ENCODE measurements at places on chromosomes 1 and 21.

DNA sequence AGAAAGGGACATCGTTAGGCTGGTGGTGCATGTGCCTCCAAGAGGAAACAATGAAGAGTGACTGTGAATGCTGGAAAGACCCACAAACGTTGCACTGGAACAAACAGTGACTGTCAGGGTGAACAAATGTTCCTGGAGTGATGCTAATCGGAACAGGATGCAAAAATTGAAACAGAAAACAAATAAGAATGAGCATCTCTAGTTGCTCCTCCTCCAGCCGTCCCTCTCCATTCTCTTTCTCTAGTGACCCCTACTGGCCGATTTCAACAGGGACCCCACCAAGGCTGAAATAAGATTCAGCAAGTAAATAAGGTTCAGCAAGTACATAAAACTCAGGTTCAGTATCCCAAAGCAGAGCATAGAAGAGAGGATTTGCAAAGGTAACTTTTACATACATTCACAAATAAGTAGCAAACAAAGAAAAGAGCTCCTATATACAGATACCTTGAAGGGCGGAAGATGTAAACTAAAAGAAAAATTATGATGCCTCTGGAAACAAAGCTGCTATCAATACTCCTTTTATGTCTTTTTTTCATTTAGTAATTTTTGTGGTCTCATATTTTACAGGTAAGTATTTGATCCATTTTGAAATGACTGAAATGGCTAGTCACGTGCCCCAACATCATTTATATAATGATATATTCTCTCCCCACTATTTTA is 836.1 kb upstream of the ADAMTS5 start:
- DNase-seq: peak; percentile 5

DNA sequence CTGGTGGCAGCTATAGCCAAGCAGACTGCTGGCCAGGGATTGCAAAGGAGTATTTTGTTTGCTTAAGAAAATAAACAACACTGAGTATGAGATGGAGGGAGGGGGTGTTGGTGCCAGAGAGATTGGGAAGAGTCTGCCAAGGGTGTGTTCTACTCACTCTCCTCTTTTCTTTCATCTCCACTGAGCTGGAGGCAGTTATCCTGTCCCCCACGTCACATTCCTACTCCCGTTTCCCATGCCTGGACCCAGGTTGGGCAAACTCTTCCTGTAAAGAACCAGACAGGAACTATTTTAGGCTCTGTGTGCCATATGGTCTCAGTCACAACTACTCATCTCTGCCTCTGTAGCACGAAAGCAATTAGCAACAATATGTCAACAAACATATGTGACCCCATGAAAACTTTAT is 1.4 kb upstream of the IL24 start:
- no peak for DNase-seq

DNA sequence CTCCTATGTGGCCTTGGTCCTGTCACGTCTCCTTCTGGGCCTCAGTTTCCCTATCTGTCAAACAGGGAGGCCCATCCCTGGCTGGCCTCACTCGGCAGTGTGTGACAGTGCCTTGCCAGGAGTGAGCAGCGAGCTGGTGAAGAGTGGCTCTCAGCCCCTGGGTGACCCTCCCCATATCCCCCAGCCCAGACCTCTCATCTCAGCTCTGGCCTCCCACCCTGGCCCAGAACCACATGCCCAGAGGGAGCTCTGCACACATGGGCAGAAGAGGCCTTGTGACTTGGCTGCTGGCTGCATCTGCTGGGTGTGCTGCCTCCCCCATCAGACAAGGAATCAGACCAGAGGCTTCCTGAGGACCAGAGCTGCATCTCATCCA is 19.5 kb upstream of the PADI1 start:
- DNase-seq: no peak

GRCh38 chr21:42601656-42602055 is 51.8 kb upstream of the PDE9A start:
- no peak for DNase-seq

GRCh38 chr1:11736746-11737639 is 1.1 kb downstream of the AGTRAP start:
- DNase-seq: peak; percentile 40

- DNase-seq: no peak
Measured at GRCh38 chr21:33643658-33644311, 1.5 kb downstream of the ITSN1 start.

GRCh38 chr1:217135569-217135915 is 412.3 kb upstream of the ESRRG start:
- no peak for DNase-seq

DNA sequence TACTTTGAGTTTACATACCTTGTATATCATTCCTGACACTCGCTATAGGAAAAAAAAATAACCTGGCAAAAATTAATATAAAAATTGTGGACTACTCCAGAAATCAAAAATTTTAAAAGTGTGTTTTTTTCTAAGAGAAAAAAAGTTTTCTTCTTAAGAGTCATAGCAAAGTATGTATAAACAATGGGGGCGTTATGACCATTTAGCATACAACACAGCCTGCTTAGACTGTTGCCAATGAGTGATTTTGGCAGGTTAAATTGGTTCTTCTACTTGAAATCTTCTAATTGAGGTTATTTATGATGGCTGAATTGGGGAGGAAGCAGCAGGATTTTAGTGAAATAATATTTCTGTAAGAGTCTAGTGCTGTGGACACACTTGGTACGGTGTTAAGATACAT is 130.5 kb upstream of the USH2A start:
- no peak for DNase-seq

DNA sequence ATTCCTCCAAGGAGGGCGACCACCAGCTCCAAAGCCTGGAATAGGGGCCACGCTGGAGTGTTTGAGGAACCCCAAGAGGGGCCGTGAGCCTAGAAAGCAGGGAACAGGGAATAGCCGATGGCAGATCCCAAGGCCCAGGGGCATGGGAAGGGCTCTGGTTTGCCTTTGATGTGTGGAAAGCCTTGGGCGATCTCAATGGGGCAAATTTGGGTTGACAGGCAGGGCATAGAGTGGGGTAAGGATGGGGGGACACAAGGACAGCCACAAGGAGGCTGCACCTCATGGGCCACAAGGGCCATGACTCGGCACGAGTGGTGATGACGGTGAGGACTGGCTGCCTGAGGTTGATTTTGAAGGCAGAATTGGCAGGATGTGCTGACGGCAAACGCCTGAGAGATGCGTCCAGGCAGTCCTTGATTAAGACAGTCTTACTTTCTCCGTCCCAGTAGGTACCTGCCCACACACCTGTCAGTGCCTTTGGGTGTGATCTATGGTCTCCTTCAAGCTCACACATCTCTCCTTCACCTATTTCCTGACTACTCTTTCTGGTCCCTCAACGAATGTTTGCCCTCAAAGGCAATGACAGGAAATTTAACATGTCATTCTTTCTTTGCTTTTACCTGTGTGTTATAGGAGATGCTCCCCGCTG is 2.0 kb upstream of the TMPRSS3 start:
- DNase-seq: no peak

- no peak for DNase-seq
Measured at GRCh38 chr1:31725777-31726535, 22.1 kb upstream of the COL16A1 start.

DNA sequence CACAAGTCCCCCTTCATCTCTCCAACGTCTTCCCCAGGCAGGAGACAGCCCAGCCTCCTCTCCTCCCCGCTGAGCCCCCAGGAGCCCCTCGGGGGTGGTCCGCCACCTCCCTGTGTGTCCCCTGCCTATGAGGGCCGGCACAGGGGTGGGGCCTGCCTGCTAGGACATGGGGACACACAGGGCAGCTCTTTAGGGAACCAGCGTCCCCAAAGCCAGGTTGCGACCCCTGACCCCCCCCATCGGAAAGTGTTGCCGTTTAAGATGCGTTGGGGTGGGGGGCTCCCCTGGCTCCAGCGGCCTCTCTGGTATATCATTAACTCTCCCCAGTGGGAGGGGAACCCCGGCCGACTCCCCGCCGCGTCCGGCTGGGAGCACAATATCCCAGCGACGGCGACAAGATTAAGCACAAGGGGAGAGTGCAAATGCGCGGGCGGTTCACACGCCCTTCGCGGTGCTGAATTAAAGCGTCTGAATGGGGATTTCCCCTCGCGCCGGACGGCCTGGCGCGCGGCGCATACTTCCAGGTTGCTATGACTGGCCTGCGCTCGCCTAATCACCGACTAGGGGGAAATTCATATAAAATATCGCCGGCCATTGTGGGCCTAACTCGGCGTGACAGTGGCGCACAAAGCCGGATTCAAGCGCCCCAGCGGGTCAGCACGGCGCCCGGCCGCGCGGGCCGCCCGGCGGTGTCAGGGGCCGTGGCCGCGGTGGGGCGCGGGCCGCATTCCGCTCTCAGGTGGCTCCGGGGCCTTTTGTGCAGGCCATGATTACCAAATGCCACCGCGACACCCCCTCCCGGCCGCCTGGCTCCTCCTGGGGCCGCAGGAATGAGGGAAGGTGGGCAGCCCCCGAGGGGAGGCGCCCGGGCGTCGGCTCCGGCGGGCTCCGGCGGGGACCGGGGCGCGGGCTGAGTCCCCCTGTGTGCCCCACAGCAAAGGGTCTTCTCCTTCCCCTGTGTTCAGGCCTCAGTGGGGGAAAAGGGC is 30.9 kb downstream of the WNT3A start:
- DNase-seq: peak; percentile 25

DNA sequence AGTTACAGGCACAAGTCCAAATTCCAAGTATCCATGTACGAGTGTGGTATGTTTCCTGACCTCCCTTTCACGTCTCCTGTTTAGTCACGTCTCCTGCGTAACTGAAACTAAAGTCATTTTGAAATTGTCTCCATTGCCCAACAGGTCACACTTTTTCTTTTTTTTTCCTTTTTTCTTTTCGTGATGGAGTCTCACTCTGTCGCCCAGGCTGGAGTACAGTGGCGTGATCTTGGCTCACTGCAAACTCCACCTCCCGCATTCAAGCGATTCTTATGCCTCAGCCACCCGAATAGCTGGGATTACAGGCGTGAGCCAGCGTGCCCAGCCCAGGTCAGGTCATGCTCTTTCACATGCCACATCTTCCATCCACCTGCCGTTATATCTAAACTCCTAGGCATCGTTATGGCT is 38.2 kb downstream of the L1TD1 start:
- DNase-seq: no peak

- DNase-seq: no peak
Measured at GRCh38 chr1:115624859-115625258, 16.9 kb upstream of the VANGL1 start.

DNA sequence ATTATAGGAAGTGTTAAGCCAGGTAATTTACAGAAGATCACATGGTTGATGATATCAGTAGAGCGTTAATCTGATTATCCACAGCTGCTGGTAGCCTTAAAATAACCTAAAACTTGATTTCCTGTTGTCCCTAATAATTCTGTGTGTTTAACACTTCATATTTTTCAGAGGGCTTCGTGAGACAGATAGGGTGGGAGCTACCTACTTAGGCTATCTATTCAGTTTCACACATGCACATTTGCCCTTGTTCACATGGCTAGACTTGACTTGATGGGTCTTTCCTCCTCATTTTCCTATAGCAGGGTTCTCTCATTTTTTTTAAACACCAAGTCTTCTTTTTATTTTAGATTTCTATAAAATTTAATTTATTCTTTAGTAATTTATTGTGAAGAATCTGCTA is 11.0 kb downstream of the BACH1 start:
- DNase-seq: no peak

GRCh38 chr1:205809942-205810345 is 3.1 kb downstream of the SLC41A1 start:
- no peak for DNase-seq

DNA sequence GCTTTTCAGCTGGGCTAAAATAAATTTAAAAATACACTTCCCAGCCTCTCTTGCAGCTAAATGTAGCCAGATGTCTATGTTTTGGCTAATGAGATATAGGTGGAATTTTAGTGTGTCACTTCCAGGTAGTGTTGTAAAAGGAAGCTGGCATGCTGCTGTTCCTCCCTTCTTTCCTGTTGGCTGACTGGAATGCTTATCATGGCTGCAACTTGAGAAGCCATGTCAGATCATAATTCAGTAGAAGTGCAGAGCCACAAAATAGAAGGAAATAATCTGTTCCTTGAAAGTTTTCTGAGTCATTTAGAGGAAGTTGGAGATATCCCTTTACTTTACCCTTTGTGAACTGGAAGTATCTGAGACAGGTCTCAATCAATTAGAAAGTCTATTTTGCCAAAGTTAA is 10.9 kb upstream of the RBM15 start:
- DNase-seq: no peak

DNA sequence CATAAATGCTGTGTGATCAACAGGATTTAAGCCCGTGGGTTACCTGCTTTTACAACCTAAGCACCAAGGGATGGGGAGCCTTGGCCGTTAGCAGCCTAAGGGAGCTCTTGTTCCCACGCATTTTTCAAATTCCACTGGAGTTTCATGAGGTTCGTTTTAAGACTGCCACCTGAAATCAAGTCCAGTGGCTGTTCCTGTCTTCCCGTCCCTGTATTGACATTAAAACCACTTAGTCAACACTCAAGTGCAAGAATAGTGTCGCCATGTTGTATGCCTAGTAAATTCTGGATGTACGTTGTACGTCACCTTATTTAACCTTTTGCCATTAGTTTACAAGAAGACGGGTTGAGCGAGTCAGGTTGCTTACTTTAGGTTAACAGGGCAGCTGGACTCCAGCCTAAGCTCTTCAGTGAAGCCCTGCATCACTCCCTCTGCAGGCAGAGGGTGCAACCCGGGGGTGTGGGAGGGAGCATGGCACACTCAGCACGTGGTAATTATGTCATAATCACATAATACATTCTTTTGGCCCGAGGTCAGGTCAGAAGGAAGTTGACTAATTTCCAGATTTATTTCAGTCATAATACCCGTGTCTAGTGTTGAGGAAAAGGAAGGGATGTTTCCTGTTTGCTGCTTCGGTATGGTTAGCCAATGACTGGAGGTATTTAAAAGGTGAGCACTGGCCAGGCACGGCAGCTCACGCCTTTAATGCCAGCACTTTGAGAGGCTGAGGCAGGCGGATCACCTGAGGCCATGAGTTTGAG is 42.5 kb downstream of the CNST start:
- peak; percentile 34 for DNase-seq

DNA sequence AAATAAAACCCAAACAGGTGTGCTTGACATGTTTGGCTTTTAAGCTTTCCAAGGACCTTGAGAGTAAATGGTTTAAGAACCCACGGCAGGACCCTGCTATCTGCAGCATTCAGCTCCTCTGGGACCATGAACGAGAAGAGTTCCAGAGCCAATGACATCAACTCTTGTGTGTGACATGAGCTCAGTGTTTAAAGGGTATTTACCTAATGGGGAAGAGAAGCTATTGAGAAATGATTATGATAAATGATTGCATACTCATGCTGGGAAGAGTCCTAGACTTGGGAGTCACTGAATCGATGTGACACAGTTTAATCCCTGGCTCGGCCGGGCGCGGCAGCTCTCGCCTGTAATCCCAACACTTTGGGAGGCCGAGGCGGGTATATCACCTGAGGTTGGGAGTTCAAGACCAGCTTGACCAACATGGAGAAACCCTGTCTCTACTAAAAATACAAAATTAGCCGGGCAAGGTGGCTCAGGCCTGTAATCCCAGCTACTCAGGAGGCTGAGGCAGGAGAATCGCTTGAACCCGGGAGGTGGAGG is 55.4 kb downstream of the KANK4 start:
- DNase-seq: no peak
